Melanocyte of skin (primary cell): ENCODE measurements at places on chromosomes 3 and 15. TPM values are rescaled to one million over a fixed set of nuclear protein-coding genes. Genes with fewer than 3 reads are reported as not detected.

Gene GABRR3
- not detected in 2 replicates for total RNA-seq

Gene GOLGA6B
- under 0.01 TPM in 1 of 2 replicates, not detected in the other for total RNA-seq

Gene TRANK1
- total RNA-seq: 5.0 and 8.5 TPM in 2 replicates

Gene NANOGP8
- not detected in 2 replicates for total RNA-seq

Gene ATP13A5
- not detected in 2 replicates for total RNA-seq

Gene DPP8
- total RNA-seq: 41.0 and 48.4 TPM in 2 replicates

Gene MYO5C
- total RNA-seq: 0.69 and 0.73 TPM in 2 replicates

Gene ARPP21
- 1.3 and 1.4 TPM in 2 replicates for total RNA-seq
